ENCODE measurements at places on chromosomes 7 and 10.

GRCh38 chr7:94045581-94045980 lies 41.4 kb upstream of the BET1 start:
- no peak for DNase-seq

GRCh38 chr10:58648131-58648530 lies 135.5 kb downstream of the BICC1 start:
- no peak for DNase-seq

DNA sequence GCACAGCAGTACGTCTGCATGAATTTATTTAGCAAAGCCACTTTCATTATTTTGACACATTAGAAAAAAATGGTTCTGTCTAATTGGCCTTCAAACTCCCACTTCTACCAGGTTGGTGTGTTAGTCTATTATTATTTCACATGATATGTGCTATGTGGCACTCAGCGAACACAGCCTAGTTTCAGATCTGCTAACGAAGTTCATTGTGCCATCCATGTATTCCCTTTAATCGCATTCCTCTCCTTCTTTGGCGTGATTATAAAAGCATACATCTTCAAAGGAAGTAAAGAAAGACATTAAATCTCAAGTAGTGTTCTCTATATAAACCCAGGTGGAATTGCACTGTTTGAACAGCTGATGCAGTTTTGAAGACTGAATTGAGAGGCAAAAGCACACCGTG lies 96.4 kb upstream of the CACNA2D1 start:
- no peak for DNase-seq

- no peak for DNase-seq
Measured at GRCh38 chr7:144892761-144893160, 56.9 kb upstream of the TPK1 start.

GRCh38 chr10:113226399-113226798 lies 276.4 kb downstream of the TCF7L2 start:
- DNase-seq: no peak
